IMR-90 (cell line): ENCODE measurements at places on chromosomes 5 and 9. TPM values are rescaled to one million over a fixed set of nuclear protein-coding genes. Genes with fewer than 3 reads are reported as not detected.
A peak's percentile ranks its signal among the peaks of the same experiment; 100 is the strongest.

Gene LCN15
- total RNA-seq: not detected in 2 replicates

DNA sequence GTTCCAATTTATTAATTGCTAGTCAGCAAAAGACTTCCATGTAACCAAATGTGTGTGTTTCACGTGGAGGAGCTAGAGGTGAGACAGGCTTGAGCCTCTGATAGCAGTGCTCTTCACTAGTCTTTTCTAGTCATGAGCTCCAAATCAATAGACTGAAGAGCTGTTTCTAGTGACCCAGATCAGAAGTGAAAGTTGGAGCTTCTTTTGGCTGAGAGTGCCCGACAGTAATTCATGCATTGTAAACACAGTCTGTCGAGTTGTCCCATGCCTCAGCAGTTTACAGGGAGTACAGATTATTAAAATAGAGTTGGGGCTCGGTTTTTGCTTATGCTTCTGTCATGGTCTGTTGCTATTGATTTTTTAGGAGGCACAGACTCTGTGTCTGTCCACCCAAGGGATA, 793.1 kb downstream of the DTWD2 start:
- DNase-seq: no peak

GRCh38 chr5:39506211-39506610, 81.4 kb upstream of the DAB2 start:
- no peak for DNase-seq

Gene PHF24
- not detected in 2 replicates for total RNA-seq

- DNase-seq: peak; percentile 79
Observed at GRCh38 chr5:142115937-142116614, 7.5 kb downstream of the NDFIP1 start.

- peak; percentile 43 for DNase-seq
Observed at GRCh38 chr5:69202497-69202896, 13.1 kb downstream of the CENPH start.

GRCh38 chr5:143592648-143593047, 189.2 kb upstream of the NR3C1 start:
- DNase-seq: peak; percentile 64

Gene IPPK
- total RNA-seq: 25.1 and 27.5 TPM in 2 replicates

Gene TMEFF1
- total RNA-seq: 0.90 and 1.9 TPM in 2 replicates

Gene FREM1
- under 0.01 TPM in 1 of 2 replicates, not detected in the other for total RNA-seq

- DNase-seq: no peak
Observed at GRCh38 chr5:158857371-158857770, 242.3 kb downstream of the EBF1 start.

DNA sequence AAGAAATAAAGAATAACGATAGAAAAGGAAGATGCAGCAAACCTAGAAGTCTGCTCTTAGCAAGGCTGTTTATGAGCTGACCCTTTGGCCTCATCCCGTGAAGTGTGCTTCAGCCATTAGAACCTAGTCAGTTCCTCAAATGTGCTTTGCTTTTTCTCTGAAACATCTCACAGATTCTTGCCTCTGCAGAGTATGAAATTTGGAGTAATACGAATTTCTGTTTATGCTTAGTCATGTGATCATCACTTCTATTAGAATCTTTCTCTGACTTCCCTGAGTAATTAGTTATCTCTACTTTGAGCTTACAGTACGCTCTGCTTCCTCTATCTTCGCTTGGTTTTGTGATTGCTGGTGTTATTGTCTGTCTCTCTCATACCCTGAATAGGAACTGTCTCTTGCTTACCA, 11.3 kb downstream of the CYSTM1 start:
- DNase-seq: no peak

DNA sequence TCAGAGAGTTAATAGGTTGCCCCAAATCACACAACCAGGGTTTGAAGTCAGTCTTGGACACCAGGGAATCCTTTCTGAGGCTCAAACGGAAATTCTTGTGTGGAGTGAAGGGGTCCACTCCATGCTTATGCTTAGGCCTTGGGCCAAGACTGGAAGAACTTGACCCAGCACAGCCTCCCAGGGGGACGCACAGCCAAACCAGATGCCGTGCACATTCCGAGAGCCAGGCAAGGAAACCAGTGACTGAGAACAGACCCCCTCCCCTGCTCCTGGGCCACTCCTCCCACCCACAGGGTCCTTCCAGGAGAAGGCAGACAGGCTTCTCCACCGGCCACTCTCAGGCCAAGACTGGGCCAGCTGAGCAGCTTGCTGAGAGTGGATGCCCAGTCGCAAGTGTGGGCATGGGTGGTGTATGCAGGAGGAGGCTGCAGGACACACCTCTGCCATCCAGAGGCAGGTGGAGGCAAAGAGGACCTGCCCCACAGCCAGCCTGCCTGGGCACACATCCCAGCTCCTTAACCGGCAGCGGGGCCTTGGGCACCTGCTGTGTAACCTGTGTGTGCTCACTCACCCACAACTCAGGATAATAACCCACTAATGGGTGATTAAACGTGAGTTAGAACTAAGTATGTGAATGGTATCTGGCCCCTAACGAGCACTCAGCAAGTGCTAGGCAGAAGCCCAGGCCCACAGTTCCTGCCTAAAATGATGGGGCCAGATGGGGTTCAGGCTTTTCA, 38.0 kb downstream of the NIPAL4 start:
- DNase-seq: no peak

DNA sequence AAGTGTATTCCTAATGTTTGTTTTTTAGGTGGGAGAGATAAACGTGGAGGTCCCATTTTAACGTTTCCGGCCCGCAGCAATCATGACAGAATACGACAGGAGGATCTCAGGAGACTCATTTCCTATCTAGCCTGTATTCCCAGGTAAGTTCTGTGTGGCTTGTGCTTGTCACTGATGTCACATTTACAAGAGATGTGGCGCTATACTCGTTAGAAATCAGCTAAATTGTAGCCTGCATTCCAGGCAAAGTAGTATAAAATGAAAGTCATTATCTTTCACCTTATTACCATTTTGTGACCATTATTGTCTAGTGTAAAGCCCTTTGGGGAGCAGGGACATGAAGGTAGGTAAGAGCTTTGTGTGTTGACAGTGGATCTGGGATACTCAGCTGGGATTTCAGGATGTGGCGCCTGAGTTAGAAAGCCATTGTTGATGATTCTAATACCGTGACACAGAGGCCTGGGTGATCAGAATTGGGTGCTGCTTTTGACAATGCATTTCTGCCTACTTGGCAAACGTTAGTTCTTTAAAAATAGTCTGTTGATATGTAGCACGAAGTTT, 137.2 kb downstream of the TRIO start:
- no peak for DNase-seq
